ENCODE measurements at places on chromosomes 4 and X.

DNA sequence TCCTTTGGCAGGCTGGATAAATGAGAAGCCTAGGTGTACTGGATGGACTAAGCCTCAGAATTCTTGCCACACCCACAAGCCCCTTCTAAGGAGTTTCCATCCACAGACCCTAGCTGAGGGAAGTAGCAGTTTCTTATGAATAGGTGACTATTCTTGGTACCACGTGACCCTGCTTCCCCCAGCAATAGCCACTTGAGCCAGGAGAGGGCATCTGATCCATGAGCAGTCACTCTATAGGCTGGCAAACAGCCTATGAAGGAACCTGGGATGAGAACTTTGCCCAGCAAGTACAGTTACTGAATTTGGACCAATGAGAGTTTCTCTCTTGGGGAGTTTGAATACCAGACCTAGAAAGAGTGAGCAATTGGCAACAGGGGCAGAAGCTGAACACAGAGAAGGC, 84.0 kb downstream of the RTL9 start:
- no peak for DNase-seq

DNA sequence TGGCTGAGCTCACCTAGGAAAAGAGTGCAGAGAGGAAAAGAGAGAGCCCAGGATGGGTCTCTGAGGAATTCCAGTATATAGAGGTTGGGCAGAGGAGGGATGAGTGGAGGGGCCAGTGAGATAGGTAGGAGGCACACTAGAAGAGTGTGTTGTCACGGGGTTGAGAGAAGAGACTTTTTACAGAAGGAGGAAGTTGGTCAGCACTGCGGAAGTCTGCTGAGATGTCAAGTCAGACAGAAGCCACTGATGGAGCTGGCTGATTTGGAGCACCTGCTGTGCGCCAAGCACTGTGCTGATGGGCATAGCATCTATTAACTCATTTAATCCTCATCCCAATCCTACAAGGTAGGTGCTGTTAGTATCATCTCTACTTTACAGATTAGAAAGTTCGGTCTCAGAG, 60.4 kb downstream of the EFNB1 start:
- no peak for DNase-seq

GRCh38 chrX:16604337-16604736, 45.6 kb upstream of the S100G start:
- DNase-seq: no peak

DNA sequence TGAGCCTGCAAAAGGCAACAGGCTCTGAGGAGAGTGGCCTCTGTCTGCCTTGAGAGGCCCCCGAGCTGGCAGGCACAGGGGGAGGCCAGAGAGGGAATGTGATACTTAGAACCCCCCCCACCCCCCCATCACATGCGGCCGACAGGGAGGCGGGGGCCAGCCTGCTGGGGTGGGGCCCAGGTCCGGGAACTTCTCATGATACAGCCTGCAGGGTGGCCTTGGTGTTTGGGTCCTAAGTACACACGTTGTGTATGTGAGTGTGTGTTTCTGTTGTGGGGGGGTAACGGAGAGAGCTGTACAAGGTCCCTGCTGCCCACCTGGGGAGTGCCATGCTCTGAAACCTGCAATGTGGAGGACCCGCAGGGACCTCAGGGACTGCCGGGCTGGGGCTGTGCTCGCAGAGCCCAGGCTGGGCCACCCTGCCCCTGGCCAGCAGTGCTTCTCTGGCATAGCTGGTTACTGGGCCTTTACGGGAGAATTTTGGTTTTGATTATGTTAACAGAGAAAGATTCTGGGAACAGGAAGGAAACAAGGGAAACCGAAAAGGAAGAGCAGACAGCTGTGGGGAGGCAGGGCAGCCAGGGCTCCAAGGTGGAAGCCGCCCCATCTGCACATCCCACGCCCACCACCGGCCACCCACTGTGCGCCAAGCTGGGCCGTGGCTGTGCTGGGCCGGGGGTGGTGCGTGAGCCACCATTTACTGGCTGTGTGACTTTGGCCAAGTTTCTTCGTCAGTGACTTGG, 19.9 kb downstream of the SH3BP2 start:
- no peak for DNase-seq

- no peak for DNase-seq
Measured at GRCh38 chr4:18103876-18104605, 82.5 kb upstream of the LCORL start.

GRCh38 chr4:168129046-168129772, 36.9 kb downstream of the ANXA10 start:
- DNase-seq: no peak

DNA sequence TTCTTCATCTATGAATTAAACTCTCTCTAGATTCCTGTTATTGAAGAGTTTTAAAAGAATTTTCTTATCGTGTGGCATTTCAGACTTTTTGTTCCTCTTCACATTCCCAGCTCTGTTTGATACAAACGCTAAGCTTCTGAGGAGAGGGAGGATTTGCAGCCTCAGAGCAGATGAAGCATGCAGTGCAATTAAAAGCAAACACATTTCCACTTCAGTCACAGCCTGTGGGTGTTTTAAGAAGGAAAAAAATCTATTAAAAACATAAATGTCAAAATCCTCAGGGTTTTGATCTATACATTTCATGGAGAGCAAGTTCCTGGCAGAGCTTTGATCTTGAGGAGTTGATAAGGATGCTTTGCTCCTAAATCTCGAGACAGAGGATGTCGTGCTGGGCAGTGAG, 442.4 kb upstream of the BOD1L1 start:
- no peak for DNase-seq

- no peak for DNase-seq
Measured at GRCh38 chr4:159463235-159463634, 360.4 kb downstream of the RAPGEF2 start.

- no peak for DNase-seq
Measured at GRCh38 chr4:182185491-182185890, 57.7 kb upstream of the TENM3 start.

GRCh38 chr4:189202869-189203271, 737.8 kb upstream of the FRG1 start:
- DNase-seq: no peak

- DNase-seq: no peak
Measured at GRCh38 chrX:152861826-152862225, 31.0 kb downstream of the NSDHL start.

- DNase-seq: no peak
Measured at GRCh38 chrX:110420771-110421499, 62.3 kb downstream of the RTL9 start.

GRCh38 chr4:18847249-18847890, 825.8 kb upstream of the LCORL start:
- no peak for DNase-seq

GRCh38 chr4:173578956-173579355, 48.9 kb upstream of the HAND2 start:
- DNase-seq: no peak

- DNase-seq: no peak
Measured at GRCh38 chr4:185870366-185870765, 58.4 kb upstream of the SORBS2 start.

DNA sequence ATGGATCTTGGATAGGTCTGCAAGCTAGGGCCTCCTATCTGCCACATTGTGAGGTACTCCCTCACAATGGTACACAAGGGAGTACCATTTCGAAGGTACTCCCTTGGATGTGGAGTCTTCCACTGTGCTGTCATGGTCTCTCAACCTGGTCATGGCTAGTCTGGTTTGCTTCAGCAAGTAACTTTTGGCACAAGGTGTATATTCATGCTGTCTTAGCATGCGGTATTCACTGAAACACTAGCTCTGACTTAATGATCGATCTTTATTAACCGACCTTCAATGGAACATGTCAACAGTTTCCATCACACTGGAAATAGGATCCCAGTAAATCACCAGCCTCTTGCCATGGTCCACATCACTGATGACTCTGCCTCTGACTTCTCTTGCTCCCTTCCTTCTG, 77.5 kb upstream of the HS3ST1 start:
- DNase-seq: no peak

GRCh38 chr4:25174674-25175073, 14.4 kb upstream of the SEPSECS start:
- no peak for DNase-seq

DNA sequence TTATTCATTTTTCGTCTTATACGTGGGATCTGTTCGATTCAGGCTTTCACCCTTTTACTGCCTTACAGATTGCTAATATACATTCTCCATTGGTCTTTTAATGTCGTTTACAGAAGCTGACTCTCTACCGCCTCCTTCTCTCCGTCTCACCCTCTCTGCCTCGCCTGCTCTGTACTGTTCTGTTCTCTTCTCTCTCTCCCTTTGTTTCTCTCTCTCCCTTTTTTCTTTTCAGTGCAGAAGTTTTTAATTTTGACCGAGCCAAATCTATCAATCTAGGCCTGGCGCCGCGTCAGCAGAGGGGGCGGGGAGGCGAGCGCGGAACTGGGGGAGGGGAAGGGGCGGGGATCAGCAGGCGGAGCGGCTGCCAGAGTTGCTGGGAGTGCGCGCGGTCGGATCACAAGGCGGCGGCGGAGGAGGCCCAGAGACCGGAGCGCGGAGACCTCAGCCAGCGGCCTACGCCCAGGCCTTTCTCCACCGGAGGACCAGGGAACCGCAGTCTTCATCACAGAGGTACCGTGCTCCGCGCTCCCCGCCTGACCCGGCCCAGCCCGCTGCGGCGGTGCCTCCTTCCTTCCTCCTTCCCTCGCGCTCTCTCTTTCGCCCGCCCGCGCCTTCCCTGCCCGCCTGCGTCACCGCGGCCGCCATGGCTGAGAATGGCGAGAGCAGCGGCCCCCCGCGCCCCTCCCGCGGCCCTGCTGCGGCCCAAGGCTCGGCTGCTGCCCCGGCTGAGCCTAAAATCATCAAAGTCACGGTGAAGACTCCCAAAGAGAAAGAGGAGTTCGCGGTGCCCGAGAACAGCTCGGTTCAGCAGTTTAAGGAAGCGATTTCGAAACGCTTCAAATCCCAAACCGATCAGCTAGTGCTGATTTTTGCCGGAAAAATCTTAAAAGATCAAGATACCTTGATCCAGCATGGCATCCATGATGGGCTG, at the start of gene UBQLN2:
Gene UBQLN2, plus strand, starts transcription at position 397 of the 931 bp plus-strand sequence. Its CDS starts 247 bp downstream, at position 644.
- DNase-seq: peak; percentile 71

- peak; percentile 99 for DNase-seq
Measured at GRCh38 chr4:1712216-1713002, at the start of gene SLBP. SLBP (minus strand) TSS chr4:1712319; CDS start chr4:1712188, 131 bp downstream.

GRCh38 chr4:81166458-81167160, 48.4 kb downstream of the PRKG2 start:
- DNase-seq: no peak

- DNase-seq: no peak
Measured at GRCh38 chrX:139803224-139803623, 95.3 kb upstream of the MCF2 start.

- DNase-seq: no peak
Measured at GRCh38 chr4:185534866-185535611, at the start of gene PDLIM3. PDLIM3 (minus strand) TSS chr4:185535507; CDS start chr4:185535434, 73 bp downstream.

DNA sequence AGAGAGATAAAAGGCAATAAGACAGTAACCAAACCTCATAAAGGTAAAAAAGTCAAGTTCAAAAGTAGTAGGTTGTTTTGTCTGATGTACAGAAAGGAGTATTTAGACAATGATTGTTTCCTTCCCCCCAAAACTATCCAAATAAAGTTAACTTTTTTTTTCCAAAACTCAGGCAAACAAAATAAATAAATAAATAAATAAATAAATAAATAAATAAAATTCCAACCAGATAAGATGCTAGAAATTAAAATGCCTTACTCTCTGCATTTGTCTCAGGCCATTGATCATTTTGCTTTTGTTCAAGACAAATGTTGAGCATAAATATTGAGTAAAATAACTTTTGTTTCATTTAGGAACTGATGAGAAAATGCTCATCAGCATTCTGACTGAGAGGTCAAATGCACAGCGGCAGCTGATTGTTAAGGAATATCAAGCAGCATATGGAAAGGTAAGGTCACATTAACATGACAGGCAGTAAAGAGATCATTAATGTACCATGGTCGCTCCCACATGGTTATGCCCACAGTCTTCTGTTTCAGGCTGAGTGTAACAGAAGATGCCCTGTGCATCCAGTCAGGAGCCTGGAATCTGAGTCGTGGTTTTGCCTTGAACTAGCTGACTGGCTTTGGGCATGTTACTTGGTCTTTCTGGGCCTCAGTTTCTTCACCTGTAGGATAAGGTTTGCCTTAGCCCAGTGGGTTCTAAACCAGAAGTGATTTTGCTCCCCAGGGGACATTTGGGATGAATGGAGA, 27.3 kb downstream of the ANXA3 start:
- DNase-seq: no peak

DNA sequence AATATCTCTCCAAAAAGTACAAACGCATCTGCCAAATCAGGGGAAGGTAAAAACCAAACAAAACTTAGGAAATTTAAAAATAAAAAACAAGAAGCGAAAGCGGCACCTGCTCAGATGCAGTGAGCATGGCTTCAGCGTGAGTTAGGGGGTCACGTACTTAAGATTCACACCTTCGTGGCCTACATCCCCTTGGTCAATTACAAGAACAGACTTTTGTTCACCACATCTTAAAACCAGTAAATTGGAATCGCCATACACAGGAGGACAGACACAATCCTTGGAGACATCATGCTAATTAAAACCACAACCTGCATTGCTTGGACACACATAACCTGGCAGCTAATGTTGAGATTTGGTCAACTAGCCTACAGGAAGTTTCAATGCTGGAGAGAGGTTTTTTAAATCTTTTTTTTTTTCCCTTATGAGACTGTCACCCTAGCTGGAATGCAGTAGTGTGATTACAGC, 12.5 kb upstream of the SEL1L3 start:
- no peak for DNase-seq

- DNase-seq: no peak
Measured at GRCh38 chrX:112819008-112819640, 21.5 kb downstream of the AMOT start.

GRCh38 chr4:81455897-81456296, 15.8 kb downstream of the RASGEF1B start:
- DNase-seq: no peak

DNA sequence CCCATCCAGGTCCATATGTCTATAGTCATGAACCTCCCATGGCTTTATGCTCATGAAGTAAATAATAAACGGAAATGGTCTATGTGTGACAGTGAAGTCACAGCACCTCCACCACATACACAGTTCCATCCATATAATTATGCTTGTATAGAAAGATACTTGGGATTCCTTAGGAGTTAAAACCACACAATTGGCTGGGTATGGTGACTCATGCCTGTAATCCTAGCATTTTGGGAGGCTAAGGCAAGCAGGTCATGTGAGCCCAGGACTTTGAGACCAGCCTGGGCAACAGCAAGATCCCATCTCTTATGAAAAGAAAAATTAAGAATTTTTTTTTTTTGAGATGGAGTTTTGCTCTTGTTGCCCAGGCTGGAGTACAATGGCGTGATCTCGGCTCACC, 55.6 kb upstream of the RBM47 start:
- DNase-seq: no peak

- no peak for DNase-seq
Measured at GRCh38 chrX:7690842-7691241, 152.1 kb upstream of the VCX start.

- no peak for DNase-seq
Measured at GRCh38 chr4:6087669-6088341, 69.6 kb upstream of the C4orf50 start.

- no peak for DNase-seq
Measured at GRCh38 chrX:8988446-8988845, 45.5 kb downstream of the FAM9B start.

- DNase-seq: no peak
Measured at GRCh38 chrX:11733614-11734013, 24.4 kb upstream of the MSL3 start.
